ENCODE measurements at places on chromosomes 11 and 22. TPM values are rescaled to one million over a fixed set of nuclear protein-coding genes. Genes with fewer than 3 reads are reported as not detected.

The HBE1 gene
- 4.0 TPM for total RNA-seq

The FREY1 gene
- 1.1 TPM for total RNA-seq

The ESAM gene
- total RNA-seq = 15.7 TPM

The RBMXL2 gene
- total RNA-seq = not detected

The OR5I1 gene
- total RNA-seq = not detected

The NXPE4 gene
- 95.2 TPM for total RNA-seq

The TMEM191B gene
- 4.3 TPM for total RNA-seq

The ACRV1 gene
- not detected for total RNA-seq

The UPK2 gene
- not detected for total RNA-seq

The DCHS1 gene
- total RNA-seq = 8.3 TPM

The NXPE2 gene
- total RNA-seq = 22.2 TPM

The OTOG gene
- total RNA-seq = not detected

The DDIAS gene
- total RNA-seq = 2.5 TPM

The TMA7B gene
- total RNA-seq = 0.20 TPM

The ACTN3 gene
- total RNA-seq = not detected

The KRTAP5-1 gene
- total RNA-seq = not detected

The FGF3 gene
- not detected for total RNA-seq

The PLEKHA7 gene
- total RNA-seq = 55.6 TPM

The SLC6A5 gene
- not detected for total RNA-seq

The FAM180B gene
- not detected for total RNA-seq

The INS gene
- not detected for total RNA-seq

The RHOD gene
- total RNA-seq = 11.2 TPM

The TMPRSS13 gene
- 1.6 TPM for total RNA-seq

The WNT7B gene
- not detected for total RNA-seq

The APOBEC3B gene
- 9.3 TPM for total RNA-seq

The TNKS1BP1 gene
- total RNA-seq = 117 TPM

The THY1 gene
- 6.6 TPM for total RNA-seq

The ABTB2 gene
- 11.1 TPM for total RNA-seq

The CTSF gene
- total RNA-seq = 3.1 TPM

The MMP11 gene
- total RNA-seq = 4.5 TPM

The LGALS12 gene
- total RNA-seq = 0.24 TPM

The P2RX6 gene
- total RNA-seq = 0.62 TPM

The GLYATL1 gene
- total RNA-seq = 1.6 TPM
